ENCODE measurements at places on chromosomes 5 and 9.

DNA sequence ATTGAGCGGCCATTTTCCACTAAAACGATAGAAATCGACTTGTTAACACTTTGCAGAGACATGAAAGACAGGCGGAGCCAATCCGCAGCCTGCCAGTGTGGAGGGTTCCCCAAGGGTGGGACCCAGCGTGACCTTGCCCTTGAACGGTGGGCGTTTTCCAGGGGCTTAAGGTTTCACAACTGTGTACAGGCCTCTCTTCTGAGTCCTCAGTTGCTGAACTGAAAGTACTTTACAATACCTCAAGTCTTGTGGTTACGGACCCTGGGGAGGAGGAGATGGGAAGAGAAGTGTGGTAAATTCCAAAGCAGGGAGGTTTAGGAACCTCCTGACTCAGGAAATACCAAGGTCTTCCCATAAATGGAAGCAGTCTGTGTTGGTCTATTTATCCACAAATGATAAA lies 68.2 kb upstream of the CKMT2 start:
- no peak for DNase-seq

GRCh38 chr9:19631181-19631580 lies 157.7 kb downstream of the SLC24A2 start:
- no peak for DNase-seq

DNA sequence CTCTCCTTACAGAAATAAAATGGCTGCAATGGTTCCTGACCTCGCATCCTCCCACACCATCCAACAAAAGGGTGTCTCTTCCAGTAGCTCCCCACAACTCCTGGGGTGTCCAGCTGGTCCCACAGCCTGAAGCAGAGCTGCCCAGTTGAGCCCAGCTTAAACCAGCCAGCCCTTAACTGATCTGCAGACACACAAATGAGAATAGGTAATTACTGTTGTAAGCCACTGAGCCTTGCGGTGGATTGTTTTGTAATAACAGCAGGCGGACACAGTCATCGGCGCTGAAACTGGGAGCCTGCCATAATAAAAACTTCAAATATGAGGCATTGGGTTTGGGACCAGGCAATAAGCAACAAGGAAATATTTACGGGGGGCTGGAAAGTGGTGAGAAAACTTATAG lies 10.4 kb upstream of the ZBTB43 start:
- DNase-seq = no peak

GRCh38 chr9:34984049-34984448 lies 5.5 kb upstream of the DNAJB5 start:
- DNase-seq = peak; percentile 36

- peak; percentile 69 for DNase-seq
Observed at GRCh38 chr9:121871431-121872025, 220.1 kb downstream of the DAB2IP start.

DNA sequence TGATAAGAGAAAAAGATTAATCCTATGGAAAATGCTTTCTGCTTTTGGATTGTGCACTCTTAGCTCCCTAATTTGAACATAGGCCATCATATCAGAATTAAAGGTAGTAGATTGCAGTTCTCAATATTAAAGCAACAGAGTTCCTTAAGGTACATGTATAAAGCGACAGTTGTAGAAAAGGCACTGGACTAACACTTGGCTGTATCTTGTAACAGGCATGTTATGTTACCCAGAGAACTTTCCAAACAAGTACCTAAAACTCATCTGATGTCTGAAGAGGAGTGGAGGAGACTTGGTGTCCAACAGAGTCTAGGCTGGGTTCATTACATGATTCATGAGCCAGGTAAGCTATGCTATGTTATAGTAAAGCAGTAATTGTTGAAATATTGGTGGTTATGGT lies 3.3 kb upstream of the SECISBP2 start:
- no peak for DNase-seq

All from fibroblast of mammary gland (primary cell).